ENCODE measurements at places on chromosomes 4 and X. TPM values are rescaled to one million over a fixed set of nuclear protein-coding genes. Genes with fewer than 3 reads are reported as not detected.

SHOX gene
- not detected for total RNA-seq

ACTRT1 gene
- not detected for total RNA-seq

PRAF2 gene
- total RNA-seq = 24.0 TPM

P2RY10 gene
- total RNA-seq = not detected

BEX5 gene
- total RNA-seq = 0.87 TPM

DRP2 gene
- total RNA-seq = not detected

BCLAF3 gene
- 3.6 TPM for total RNA-seq

CXorf66 gene
- not detected for total RNA-seq

ETDA gene
- not detected for total RNA-seq

TMEM156 gene
- total RNA-seq = not detected

ASB12 gene
- total RNA-seq = 2.9 TPM

MSX1 gene
- total RNA-seq = 5.0 TPM

WDR17 gene
- 1.4 TPM for total RNA-seq
